Right cardiac atrium (tissue), 5 donors: ENCODE measurements at places on chromosomes 2 and 18. TPM values are rescaled to one million over a fixed set of nuclear protein-coding genes. Genes with fewer than 3 reads are reported as not detected.

- peak; percentile 58 for DNase-seq
Measured at GRCh38 chr2:18788592-18788991, 199.2 kb upstream of the NT5C1B start.

DNA sequence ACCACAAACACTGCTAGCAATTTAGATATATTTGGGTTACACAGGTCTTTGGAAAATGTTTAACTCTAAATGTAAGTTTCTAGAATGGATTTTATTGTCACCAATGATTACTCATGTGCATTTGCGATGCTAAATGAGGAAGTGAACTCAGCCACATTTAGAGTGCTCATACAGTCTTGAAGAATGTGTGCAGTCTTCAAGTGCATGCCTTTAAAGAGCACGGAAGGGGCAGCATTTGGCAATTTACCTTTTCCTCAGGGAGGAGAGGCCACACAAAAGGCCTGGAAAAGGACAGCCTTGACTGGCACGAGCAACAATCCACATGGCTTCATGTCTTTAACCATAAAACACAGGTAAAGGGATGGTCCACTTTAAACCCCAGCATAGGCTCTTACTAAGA lies 78.5 kb upstream of the STK17B start:
- no peak for DNase-seq

- DNase-seq: no peak
Measured at GRCh38 chr18:59551902-59552635, 145.2 kb downstream of the CCBE1 start.

- no peak for DNase-seq
Measured at GRCh38 chr2:75456111-75456510, 104.6 kb downstream of the EVA1A start.

ITPRIPL1 gene
- 0.67 TPM for total RNA-seq

- no peak for DNase-seq
Measured at GRCh38 chr2:226467221-226467620, 332.4 kb downstream of the IRS1 start.

MROH2A gene
- not detected for total RNA-seq

- no peak for DNase-seq
Measured at GRCh38 chr18:990197-990596, 85.5 kb downstream of the ADCYAP1 start.

DNA sequence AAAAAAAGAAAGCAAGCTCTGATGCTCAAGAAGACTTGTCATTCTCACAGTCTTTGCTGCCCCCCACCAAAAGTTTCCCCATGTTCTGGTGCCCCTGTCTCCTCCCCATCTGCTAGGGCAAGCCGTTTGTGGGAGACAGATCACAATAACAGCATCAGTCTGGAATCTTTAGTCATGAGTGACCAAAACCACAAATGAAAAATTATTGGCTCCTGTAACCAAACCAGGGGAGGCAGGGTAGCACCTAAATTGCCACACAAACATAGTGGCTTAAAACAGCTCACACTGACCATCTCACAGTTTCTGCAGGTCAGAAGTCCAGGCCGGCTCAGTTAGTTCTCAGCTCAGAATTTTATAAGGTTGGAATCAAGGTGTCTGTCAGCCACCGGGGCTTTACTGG lies 9.1 kb upstream of the B3GNT7 start:
- DNase-seq: no peak
